CD4-positive, alpha-beta T cell treated with Interleukin-21 for 1 hour (primary cell): ENCODE measurements at places on chromosomes 7 and 10.

GRCh38 chr7:125033506-125033905 lies 103.9 kb upstream of the POT1 start:
- no peak for DNase-seq

DNA sequence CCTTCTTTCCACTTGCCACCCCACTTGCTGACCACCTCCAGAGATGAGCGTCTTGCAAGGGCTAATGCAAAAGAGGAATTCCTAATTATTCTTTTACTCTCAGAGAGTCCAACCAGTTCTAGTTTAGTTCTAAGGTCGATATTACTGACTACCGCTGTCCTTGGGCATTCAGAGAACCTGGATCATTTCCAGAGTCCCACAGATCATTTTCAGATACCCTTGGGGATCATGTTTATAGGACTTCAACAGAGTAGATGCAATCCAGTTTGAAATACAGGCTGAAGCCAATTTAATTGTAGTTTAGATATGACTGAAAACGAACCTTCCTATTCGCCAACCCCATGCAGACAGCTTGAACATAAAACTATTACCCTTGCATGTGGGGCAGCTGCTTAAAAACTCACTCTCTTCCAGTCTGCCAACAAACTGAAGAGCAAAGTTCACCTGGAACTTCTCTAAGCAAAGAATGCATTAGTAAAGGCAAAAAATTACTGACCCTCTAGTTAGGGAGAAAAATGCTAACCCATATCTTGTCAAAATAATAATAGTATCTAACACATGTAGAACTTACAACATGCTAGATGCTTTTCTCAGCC lies 22.4 kb downstream of the CFAP69 start:
- no peak for DNase-seq

DNA sequence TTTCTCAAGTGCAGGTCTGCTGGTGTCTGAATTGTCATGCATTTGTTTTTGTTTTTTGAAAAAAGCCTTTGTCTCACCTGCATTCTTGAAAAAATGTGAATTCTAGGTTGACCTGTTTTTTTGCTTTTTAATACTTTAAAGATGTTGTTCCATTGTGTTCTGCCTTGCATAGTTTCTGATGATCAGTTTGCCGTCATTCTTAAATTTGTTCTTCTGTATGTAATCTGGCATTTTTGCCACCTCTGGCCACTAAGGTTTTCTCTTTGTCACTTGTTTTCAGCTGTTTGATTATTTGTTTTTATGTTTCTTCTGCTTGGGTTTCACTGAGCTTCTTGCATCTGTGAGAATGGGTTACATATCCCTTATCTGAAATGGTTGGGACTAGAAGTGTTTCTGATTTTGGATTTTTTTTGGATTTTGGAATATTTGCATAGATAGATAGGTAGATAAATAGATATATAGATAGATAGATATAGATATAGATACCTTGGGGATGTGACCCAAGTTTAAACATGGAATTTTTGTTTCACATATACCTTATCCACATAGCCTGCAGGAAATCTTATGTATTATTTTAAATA lies 16.5 kb downstream of the MGMT start:
- DNase-seq: no peak

- no peak for DNase-seq
Observed at GRCh38 chr7:16916105-16916639, 34.4 kb upstream of the AGR3 start.

- peak; percentile 67 for DNase-seq
Observed at GRCh38 chr7:107879400-107880035, 11.5 kb upstream of the DLD start.

GRCh38 chr10:509361-510102 lies 179.9 kb downstream of the DIP2C start:
- no peak for DNase-seq
